Muscle of leg (tissue), 16 donors: ENCODE measurements at places on chromosomes 1 and 21.
A peak's percentile ranks its signal among the peaks of the same experiment; 100 is the strongest.

DNA sequence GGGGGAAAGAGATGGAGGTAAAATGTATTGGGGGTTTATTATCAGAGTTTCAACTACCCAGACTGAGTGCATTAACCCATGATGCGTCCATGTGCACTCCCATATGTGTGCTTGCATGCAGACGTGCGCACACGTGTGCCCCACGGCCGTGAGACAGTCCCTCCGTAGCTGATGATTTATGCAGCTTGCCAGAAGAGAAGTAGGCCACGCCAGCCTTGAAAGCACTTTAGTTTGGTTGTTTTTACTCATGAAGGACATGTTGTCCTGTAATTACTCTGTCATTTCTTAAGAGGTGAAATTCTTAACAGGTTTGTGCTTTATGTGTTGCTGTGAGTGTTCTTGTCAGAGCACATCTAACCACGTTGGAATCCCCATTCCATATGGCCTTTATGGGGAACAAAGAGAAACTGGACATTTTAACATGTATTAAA lies 467.8 kb downstream of the LMO4 start:
- DNase-seq, result no peak

DNA sequence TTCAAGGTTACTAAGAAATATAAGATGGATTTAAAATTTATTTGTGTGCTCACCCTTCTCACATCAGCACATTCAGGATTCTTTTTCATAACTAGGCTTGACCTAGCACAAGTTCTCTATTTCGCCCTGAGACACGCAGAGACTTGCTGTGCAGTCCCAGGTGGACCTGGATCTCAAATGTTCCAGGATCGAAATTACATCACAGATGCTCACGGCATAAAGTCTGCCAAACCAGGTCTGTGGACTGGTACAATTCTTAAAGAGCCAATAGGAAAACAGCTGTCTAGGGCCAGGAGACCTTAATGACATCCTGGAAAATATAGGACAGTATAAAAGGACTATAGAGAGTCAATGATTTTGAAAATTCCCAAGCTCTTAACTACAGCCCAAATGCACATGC lies 2.2 kb downstream of the PGBD5 start:
- DNase-seq, result no peak

DNA sequence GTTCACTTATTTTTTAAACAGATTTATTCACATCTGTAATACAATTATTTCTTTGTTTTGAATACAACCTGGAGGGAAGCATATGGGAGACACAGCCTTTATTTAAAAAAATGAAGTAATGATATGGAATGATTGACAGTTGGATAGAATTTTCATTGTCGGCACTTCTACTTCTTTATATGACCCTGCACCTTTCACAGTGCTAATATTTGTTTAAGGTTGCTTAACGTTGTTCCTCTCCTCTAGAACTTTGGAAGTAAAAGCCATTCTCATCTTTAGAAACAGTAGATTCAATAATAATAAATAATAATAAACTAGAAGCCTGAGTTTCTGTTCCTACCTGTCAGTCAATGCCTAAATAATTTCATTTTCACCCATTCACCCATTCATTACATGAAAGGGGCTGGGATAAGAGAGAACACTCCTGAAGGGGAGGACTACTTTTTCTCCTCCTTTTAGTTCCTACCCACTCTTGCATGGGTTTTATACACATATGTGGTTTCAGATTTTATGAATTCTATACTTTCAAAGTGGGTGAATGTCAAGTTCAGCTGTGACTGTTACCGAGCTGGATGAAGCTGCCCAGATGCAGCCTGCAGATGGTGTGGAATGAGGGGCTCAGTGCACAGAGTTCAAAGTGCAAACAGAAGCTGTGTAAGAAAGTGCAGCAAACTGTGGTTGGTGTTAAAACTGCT lies 9.4 kb downstream of the RUNX1 start:
- no peak for DNase-seq

GRCh38 chr1:234148816-234149215 lies 224.4 kb upstream of the COA6 start:
- no peak for DNase-seq

- DNase-seq, result no peak
Measured at GRCh38 chr1:221636967-221637366, 104.9 kb downstream of the DUSP10 start.

DNA sequence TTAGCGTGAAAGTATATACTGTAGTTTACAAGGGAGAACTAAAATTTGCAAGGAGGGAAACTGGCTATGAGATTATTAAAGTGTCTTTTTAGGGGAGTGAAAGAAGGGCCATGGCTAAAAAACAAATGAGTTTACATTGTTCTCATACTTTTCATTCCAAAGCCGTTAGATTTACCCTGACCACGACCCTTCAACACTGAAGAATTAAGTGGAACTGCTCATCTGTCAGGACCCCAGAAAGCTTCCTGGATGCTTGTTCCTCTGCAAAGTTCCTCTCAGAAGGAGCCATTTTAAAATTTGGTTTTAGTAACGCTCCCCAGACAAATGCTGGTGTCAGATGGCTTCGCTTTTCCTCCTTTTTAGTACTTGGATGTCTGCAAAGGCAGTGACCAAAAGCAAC lies 82.7 kb upstream of the ZBTB18 start:
- DNase-seq, result no peak

DNA sequence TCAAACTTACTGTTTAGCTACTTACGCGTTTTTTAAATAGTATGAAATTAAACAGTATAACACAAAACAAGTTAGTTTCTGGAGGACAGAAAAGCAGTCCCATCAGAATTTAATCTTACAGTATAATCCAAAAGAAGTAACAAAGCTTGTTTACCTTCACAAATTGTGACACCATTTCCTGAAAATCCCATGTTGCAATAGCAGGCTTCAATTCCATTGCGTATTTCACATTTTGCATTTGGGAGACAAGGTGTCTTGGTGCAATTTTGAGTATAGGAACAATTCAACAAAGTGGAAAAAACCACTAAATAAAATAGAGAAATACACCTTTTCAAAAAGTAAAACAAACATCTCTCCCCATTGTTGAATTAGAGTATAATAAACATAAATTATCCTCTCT lies 1.6 kb downstream of the ADGRL4 start:
- no peak for DNase-seq

- peak; percentile 59 for DNase-seq
Measured at GRCh38 chr21:31180256-31181081, 142.2 kb upstream of the KRTAP19-8 start.

DNA sequence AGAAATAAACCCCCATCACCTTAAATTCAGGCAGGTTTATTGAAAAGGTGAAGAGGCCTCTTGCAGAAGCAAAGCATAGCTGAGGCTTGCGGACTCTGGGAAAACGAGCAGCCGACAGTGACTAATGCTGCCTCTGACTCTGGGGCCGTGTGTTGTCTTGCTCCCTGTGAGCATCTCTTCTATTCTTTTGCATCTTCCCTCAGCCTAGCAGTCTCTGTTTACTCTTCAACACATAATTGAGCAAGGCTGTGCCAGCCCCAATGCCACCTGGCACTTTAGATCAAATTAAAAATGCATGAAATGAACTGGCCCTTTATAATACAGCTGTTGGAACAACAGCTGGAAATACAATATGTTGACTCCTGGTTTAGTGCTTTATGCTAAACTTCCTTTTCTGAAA lies 18.4 kb upstream of the REG4 start:
- peak; percentile 64 for DNase-seq

DNA sequence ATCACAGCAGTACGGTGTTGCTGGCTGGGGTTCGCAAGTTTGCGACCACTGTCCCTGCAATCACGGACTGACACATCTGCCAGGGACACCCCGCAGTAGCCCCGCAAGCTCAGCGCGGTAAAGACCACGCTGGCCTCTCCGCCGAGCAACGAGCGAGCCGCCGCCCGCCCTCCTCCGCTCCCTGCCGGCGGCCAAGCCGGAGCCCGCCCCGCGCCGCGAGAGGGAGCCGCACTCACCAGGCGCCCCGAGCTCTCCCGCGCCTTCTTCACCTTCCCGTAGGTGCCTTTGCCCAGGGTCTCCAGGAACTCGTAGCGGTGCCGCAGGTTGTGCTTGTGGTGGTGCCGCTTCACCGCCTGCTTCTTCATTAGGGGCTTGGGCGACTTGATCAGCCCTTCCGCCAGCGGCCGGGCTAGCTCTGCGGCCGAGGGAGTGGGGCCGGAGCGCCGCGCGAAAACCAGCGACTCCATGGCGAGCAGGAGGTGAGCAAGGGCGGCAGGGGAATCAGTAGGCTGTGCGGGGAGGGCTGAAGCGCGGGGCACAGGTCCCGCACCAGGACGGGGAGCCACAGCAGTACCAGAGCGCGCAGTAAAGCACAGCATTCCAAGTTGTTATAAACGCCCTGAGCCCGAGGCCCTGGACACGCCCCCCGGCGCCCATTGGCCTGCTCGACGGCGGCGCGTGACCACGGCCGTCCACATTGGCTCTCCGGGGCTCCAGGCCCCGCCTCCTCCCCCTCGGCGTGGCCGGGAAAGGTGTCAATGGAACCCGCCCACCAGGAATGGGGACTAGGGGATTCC lies at the start of gene NUAK2:
TSS of gene NUAK2 (minus strand) at position 584 of the 797 bp plus-strand sequence. CDS start at position 467, 117 bp downstream.
- DNase-seq, result peak; percentile 88

GRCh38 chr1:22592919-22593790 lies 29.9 kb downstream of the EPHA8 start:
- DNase-seq, result no peak

DNA sequence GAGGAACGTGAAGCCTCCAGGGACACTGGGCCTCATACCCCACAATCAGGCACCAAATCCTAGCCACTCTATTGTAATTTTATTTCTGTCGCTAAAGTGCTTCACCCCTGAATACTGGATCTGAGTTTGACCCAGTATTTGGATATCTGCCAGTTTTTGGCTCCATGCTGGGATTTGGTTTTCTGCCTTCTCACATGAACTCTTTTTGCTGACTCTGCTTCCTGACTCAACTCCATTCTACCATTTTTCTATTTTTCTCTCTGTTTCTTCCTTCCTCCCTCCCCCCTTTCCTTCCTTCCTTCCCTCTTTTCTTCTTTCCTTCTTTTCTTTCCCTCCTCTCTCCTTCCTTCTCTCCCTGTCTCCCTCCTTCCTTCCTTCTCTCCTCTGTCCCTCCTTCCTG lies 151.3 kb upstream of the GJB5 start:
- no peak for DNase-seq

- peak; percentile 32 for DNase-seq
Measured at GRCh38 chr21:36966821-36967768, 626 bp upstream of the HLCS start.

GRCh38 chr1:105087506-105087905 lies 1337.8 kb downstream of the AMY1C start:
- no peak for DNase-seq
